CD4-positive, alpha-beta T cell treated with Interleukin-17A for 1 hour (primary cell): ENCODE measurements at places on chromosomes 5 and 9.

DNA sequence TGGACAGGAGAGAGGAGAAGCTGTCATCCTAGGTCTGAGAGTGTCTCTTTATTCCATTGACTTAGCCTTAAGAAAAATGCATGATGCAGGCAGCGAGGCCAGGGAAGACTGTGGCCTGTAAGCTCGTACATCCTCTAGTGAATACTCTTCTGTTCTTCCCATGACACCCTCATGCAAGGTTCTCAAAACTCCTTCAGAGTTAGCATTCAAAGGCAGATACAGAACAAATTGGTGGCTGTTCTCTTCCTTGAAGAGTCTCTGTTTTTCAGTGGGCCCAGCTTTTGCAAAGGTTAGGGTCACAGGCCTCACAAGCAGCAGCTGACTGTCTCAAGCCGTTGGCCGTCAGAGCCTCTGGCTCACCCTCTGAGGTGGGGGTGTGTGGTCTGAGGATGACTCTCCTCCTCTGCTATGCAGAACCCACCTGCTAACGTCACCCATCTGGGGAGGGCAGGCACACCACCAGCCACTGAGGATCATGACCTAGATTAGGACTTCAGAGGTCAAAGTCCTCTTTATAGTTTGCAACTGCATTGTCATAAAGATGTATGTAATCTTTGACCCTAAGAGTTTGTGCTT, 15.1 kb downstream of the ADCY2 start:
- DNase-seq = no peak

DNA sequence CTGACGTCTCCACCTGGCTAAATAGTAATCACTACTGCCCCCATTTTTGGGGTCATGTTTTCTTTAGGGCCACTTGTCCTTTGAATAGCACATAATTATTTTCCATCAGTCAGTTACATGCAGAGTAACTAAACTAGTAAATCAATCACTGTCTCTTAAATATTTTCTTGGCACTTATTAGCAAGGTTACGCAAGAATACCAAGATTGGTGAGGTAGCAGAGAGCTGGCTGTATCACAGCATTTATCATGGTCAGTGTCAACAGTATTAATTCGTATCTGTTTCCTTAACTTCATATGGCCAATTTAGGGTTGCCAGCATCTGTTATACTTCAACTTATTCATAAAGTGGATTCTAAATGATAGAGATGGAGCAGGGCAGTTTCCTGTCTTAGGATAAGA, 346.8 kb upstream of the FAM174A start:
- no peak for DNase-seq

GRCh38 chr5:79595086-79595485, 17.2 kb upstream of the TENT2 start:
- no peak for DNase-seq

DNA sequence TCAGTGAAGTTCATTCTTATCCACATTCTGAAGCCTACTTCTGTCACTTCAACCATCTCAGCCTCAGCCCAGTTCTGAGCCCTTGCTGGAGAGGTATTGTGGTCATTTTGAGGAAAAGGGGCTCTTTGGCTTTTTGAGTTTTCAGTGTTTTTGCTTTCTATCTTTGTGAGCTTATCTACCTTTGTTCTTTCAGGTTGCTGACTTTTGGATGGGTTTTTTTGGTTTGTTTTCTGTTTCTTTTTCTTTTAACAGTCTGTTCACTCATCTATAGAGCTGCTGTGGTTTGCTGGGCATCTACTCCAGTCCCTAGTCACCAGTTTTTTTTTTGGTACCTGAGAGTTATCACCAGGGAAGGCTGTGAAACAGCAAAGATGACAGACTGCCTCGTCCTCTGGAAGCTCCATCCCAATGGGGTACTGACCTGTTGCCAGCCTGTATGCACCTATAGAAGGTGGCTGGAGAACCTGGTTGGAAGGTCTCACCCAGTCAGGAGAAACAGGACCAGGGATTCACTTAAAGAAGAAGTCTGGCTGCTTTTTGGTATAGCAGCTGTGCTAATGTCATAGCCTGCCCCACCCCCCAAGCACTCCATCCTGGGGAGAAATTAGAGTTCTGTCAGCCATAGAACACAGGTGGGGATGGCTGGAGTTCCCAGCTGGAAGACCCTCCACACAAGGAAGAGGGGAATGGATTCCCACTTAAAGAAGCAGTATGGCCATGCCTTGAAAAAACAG, 138.6 kb upstream of the TSLP start:
- no peak for DNase-seq

DNA sequence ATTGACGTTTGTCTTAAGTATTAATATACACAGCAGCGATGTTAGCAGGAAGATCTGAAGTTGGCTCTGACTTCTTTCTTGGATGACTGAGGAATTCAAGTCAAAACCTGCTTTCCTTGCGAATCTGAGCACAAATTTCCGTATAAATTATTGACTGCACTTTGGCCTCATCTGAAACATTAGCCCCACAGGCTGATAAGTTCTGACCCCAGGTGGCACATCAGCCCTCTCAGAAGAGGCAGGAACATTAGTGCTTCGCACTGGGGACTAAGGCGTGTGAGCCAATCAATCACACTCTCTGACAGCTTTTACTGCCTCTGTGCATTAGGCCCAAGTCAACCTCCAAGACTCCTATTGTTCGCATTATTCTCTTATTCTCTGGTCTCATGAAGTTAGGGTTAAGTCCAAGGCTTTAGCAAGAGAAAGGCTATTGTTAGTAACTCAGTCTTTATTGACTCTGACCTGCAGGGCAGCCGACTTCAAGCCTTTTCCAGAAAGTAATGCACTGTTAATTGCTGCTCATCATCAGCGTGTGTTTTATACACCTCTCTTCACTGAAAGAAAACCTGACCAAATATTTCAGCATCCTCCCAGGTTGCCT, 84.2 kb downstream of the ZNF608 start:
- no peak for DNase-seq

DNA sequence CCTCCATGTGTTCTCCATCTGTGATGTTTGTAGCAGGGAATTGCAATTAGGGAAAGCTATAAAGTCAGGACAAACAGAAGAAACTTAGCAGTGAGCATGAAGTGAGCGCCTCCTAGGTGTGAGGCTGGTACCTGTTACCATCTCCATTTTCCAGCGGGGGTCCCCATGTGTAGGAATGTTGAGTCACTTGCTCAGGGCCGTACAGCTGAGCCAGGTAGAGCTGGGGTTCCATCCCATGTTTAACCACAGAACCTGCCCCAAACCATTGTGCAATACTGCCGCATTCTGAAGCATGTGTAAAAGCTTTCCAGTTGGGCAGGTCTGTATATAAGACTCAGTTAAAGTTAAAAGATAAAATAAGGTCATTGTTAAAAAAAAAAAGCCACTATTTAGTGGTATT, 62.7 kb downstream of the NDFIP1 start:
- no peak for DNase-seq

GRCh38 chr5:133289686-133290367, 238.0 kb downstream of the HSPA4 start:
- DNase-seq = no peak
